ENCODE measurements at places on chromosomes 5 and 9.

DNA sequence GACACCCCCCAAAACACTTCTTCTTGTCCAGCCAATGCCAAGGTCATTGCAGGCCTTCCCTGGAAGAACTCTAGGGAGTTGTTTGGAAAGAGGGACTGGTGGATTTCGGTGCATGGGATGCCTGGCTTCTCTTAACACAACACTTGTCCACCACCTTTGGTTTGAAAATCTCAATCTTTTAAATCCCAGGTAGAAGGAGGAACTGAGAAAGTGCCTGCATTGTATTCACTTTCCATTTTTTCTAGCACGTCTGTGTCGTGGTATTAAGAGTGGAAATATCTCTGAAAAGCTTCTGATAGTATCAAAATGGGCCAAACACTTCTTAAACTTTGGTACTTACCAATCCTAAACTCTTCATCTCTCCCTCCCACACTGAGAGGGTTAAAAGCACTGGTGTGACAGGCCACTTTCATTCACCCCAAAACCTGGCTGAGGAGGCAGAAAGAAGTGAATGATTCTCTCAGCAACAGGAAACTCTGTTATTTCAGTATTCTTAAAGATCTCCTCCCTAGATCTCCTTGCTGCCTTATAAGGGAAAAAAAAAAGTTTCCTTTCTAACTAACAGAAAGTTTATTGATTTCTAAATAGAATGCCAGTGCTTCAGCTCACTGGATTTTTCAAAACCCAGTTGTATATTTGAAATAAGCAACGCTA lies 3.9 kb upstream of the NFIB start:
- no peak for DNase-seq

DNA sequence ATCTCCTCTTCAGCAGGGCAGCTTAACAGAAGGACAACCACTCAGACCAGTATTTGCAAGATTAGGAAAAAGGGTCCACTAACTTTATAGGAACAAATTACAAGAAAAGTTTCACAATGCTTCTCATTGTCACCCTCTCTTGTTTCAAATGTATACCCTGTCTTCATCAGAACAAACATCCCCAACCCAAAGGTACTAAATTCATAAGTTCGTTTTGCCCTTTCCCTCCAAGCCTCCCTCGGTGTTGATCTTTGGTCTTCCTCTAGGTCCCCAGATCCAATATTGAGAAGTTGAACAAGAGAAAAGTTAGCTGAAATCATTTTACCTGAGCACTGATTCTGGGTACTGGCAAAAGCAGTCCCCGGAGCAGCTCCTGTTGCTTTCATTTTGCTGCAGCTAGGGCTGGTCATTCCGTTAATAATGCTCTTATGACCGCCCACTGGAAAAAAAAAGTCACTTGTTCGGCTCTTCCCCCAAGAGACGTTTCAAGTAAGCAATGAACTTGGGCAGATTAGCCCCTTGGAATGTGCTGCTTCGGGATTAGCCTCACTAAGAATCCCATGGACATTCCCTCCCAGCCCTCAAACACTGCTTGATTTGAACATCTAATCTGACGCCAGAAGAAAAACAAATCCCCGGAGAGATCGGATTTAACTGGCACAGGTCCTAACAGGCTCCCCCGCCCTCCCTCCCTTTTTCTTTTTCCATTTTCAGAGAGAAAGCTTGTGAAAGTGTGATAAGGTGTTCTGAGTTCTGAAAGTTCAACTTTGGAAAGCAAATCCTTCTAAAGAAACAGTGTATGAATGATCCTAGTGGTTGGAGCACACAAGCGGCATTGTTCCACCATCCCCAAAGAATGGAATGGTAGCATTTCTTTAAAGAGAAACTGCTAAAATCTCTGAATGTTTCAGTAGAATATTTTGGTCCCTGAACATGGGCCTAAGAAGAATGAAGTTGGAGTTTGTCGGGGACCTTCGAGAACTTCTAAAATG lies 252.5 kb downstream of the TRPM3 start:
- no peak for DNase-seq

GRCh38 chr9:136481558-136481957 lies 1.3 kb downstream of the SEC16A start:
- DNase-seq, result no peak

GRCh38 chr9:72407114-72407513 lies 42.1 kb upstream of the ZFAND5 start:
- DNase-seq, result no peak

DNA sequence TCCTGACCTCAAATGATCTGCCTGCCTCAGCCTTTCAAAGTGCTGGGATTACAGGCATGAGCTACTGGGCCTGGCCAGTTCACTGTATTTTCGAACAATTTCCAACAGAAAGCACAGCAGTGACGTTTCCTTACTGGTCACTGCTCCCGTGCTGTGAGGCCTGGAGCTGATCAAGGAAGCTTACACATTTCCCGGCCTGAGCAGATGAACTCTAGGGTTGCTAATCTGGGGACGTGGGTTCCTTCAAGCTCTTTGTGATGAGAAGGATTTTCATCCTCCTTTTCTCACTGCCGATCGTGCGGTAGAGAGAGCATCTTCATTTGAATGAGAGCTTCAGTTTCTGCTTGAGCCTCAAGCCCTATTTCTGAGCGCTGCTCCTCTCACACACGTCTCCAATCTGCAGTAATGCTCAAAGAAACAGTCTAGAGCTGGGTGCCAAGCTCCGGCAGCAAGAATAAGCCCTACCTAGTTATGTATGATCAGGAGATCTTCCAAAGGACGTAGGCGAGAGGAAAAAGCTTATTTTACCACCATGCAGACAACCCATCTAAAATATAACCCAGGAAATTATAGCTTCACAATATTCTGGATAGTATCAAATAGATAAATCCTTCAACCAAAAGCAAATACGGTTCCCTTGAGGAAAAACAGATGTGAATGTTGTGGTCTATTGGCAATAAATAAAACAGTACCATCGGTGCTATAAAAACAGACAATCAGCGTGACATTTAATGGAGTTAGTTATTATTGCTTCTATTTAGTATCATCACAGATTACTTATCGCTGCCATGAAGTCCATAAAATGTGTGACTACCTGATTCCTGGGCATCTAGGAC lies 7.3 kb upstream of the SPATA24 start:
- no peak for DNase-seq
